ENCODE measurements at places on chromosomes 6 and 20. TPM values are rescaled to one million over a fixed set of nuclear protein-coding genes. Genes with fewer than 3 reads are reported as not detected.

The CTAGE9 gene
- total RNA-seq: not detected

The ACSS1 gene
- 37.3 TPM for total RNA-seq

The ZC3H12D gene
- 1.2 TPM for total RNA-seq

The AHCY gene
- 83.0 TPM for total RNA-seq

The SLC44A4 gene
- 0.20 TPM for total RNA-seq

The PROKR2 gene
- total RNA-seq: 0.66 TPM

The POU3F2 gene
- total RNA-seq: 25.0 TPM

The SRMS gene
- total RNA-seq: not detected

The DST gene
- 325 TPM for total RNA-seq

The MAK gene
- 0.79 TPM for total RNA-seq

The TLDC2 gene
- total RNA-seq: 0.28 TPM

The ELOVL2 gene
- total RNA-seq: 21.5 TPM

The NRSN1 gene
- total RNA-seq: 3.2 TPM

The ISM1 gene
- total RNA-seq: 6.0 TPM

The SLC22A16 gene
- 0.66 TPM for total RNA-seq

The DEFB127 gene
- total RNA-seq: not detected

The PNLDC1 gene
- total RNA-seq: 0.10 TPM

The ADGB gene
- 6.6 TPM for total RNA-seq

The BYSL gene
- 8.4 TPM for total RNA-seq

The CAPN11 gene
- total RNA-seq: 0.17 TPM

The EGFL8 gene
- 28.4 TPM for total RNA-seq

The RSPH3 gene
- total RNA-seq: 9.9 TPM

The PLA2G7 gene
- total RNA-seq: 10.9 TPM

The STMND1 gene
- 1.7 TPM for total RNA-seq

The SLC22A7 gene
- 0.20 TPM for total RNA-seq

The CST7 gene
- 8.5 TPM for total RNA-seq

The RHAG gene
- 11.0 TPM for total RNA-seq

The RBPJL gene
- total RNA-seq: 0.20 TPM

The SLC13A3 gene
- 303 TPM for total RNA-seq

The MRPS10 gene
- total RNA-seq: 45.3 TPM

The OPRM1 gene
- 2.8 TPM for total RNA-seq

The MMP24 gene
- 15.3 TPM for total RNA-seq

The GPSM3 gene
- total RNA-seq: 9.3 TPM

The GABRR1 gene
- total RNA-seq: 0.20 TPM

The LAMP5 gene
- 27.4 TPM for total RNA-seq
